A549 (cell line): ENCODE measurements at places on chromosomes 16 and 17.

GRCh38 chr16:819336-820043 lies 19.0 kb upstream of the GNG13 start:
- no peak for DNase-seq

GRCh38 chr16:8816967-8817655 lies 19.5 kb downstream of the PMM2 start:
- DNase-seq = no peak

DNA sequence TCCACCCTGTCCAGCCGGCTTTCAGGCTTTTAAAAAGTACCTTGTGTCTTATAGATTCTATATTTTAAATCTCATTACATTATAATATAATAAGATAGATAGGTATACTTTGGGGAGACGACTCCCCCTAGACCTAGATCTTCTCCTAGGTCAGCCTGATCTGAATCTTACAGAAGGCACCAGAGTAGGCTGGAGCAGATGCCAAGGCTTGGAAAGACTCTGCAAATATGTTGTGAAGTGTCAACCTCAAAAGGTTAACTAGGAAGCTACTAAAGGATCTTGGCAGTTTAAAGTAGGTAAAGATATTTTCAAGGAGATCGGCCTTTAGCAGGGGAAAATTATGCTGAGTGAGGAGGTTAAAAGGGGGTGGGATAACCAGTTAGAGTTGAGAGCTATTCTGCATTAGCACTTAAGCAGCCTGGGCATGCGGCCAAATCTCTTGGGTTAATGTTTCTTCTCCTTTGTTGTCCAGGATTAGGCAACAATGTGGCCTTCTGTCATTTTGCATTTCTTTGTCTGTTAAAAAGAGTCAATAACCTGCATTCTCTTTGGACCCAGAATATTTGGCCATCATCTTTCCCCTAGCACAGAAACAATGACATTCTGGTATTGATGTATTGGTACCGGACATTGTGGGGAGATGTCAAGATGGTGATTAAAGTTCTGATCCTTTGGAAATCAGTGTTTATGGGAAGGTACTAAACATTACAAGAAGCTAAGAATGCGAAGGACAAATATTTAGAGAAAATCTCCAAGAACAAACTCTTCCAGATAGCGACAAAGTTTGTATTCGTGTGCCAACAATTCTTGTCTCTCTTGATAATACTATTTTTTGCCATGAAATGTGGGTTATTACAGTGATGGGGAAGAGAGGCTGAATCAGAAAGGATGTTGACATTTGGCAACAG lies 51.2 kb upstream of the DHX40 start:
- DNase-seq = peak; percentile 83

DNA sequence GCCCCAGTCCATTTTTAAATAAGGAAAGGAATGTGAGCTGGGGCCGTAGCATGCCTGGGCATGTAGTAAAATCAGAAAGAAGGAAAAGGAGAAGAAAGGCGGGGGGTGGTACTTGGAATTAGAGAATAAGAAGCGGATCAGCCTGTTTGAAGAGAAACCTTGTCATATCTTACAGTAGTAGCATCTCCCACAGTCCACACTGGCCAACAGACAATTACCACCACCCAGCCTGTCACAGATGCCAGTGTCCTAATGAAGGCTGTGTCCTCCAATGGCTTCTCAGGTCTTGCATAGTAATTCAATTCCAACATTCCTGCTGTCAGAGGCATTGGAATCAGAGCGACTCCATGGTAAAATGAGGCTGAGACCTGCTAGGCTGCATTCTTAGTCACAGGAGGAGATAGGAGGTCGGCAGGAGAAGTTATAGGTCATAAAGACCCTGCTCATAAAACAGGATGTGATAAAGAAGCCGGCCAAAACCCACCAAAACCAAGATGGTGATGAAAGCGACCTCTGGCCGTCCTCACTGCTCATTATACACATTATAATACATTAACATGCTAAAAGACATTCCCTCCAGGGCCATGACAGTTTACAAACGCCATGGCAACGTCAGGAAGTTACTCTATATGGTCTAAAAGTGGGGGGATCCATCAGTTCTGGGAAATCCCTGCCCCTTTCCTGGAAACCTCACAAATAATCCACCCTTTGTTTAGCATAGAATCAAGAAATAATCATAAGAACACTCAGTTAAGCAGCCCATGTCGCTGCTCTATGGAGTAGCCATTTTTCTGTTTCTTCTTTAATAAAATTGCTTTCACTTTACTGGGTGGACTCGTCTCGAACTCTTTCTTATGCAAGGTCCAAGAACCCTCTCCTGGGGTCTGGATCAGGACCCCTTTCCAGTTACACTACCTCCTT lies 9.6 kb upstream of the AKAP10 start:
- no peak for DNase-seq

DNA sequence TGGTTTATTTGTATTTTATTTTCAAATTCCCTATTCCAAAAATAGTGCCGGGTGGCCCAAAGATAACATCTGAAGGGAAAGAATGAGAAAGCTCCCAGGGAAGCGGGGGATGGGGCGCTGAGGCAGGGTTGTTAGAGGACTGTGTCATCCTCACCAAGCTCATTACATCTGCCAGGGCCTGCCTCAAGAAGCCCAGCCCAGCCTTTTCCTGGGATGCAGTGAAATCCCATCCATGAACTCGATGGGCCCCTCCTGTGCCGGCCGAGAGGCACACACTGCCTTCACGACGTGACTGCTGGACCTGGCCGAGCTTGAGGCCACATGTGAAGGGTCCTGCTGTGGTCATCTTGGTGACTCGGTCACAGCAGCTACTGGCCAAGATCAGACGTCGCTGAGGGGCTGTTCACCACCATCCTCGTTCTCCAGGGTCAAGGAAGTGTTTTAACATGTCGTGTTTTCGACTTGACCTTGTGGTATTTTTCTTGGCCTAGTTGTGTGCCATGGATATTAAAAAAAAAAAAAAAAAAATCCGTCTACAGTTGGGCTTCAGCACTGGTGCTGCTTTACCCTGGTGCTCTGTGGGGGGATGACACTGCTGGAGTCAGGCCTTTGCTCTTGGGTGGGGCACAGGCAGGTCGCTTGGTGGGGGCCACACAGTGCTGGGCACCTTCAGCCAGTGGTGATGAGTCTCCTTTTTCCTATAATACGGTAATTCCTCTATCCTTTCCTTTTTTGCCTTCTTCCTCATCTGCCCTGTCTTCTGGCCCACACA lies 4.9 kb downstream of the TIMM22 start:
- DNase-seq = no peak

GRCh38 chr17:64788286-64789060 lies 126.4 kb upstream of the SMURF2 start:
- DNase-seq = no peak

DNA sequence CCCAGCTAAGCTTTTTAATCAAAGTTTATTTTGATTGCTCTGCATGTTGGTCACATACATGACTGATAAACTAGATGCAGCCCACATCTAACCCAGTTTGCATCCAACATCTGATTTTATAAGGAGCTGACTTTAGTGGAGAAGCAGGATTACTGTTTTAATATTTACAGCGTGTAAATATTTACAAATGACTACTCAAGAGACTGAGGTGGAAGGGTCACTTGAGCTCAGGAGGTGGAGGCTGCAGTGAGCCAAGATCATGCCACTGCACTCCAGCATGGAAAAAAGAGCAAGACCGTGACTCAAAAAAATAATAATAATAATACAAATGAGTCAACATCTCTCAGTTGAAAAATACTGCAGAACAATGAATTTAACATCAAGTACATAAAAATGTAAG lies 50.8 kb downstream of the PARN start:
- DNase-seq = no peak

DNA sequence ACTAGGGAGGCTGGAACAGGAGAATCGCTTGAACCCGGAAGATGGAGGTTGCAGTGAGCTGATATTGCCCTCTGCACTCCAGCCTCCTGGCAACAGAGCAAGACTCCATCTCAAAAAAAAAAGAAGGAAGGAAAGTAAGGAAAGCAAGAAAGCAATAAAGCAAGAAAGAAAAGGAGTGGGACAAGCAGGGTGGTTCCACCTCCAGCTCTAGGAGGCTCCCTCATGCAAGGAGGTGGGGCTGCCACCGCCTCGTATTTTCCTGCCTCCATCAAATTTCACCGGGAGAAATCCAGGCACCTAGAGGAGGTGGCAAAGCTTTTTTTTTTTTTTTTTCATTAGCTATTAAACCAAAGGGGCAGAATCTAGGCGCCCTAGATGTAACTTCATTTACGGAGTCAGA lies 1.0 kb downstream of the CYB561 start:
- no peak for DNase-seq

DNA sequence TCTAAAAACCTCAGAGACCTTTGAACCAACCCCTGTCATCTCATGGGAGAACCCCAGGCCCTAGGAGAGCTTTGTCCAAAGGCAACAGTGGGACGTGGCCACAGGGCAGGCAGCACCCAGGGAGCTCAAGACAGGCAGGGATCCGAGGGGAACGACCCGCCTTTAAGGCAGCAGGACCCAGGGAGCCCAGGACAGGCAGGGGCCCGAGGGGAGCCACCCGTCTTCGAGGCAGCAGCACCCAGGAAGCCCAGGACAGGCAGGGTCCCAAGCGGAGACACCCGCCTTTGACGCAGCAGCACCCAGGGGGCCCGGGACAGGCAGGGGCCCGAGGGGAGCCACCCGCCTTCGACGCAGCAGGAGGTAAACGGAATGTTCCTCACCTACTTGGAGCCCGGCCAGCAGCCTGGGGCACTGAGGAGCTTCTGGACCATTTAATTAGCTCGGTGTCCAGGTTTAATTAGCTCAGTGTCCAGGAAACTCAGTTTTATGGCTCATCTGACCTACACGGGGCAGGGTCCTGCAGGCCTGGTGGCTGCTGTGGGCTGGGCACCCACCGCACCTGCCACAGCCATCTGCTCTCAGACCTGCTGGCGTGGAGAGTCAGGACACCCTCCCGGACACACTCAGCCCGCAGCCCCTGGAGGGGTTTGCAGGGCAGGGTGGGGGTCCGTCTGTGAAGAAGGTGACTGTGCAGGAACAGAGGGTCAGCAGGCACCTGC lies 24.4 kb downstream of the PIEZO1 start:
- no peak for DNase-seq

DNA sequence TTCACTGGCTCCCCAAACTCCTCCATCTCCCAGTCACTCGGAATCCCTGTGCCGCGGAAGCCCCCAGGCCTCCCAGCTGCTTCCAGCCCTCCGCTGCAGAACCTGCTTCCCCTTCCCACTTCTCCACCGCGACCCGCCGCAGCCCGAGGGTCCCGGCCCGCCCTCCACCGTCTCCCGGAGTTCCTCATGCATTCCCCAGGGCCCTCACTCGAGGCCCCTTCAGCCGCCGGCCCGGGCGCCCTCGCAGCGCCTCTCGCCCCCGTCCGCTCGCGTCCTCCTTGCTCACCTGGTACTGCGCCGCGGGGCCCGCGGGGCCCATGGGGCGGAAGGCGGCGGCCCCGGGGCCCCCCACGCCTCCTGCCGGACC lies 329 bp downstream of the SMARCD2 start:
- no peak for DNase-seq

DNA sequence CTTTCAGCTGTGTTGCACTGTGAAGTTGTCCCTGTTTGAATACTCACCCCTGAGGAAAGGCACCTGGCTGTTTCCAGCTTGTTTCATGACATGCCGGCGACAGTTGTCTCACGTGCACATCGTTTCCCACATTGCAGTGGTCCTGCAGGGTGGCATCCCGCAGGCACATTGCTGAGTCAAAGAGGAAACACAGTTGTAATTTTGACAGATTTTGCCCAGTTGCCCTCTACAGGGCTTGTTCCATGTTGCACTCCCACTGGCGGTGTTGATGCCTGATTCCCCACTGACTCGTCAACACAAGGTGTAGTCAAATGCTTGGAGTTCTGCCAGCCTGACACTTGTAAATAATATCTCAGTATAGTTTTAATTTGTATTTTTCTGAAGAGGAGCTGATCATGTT lies 23.8 kb downstream of the EPN2 start:
- peak; percentile 50 for DNase-seq

DNA sequence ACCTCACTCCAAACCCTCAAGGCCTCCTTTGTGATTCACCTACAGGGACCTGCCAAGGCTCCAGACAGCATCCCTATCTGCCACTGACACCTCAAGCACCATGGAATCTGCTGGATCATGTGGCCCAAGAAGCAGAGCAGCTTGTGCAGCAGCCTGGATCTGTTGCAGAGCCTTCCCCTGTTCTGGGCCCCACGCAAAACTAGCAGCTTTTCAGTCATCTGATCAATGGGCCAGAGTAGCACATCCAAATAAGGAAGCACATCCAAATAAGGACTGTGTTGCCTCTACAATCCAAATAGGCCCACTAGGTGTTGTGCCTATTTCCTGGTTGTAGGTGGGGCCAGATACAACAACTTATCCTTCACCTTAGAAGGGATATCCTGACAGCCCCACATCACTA lies 97.1 kb upstream of the GNAO1 start:
- no peak for DNase-seq

GRCh38 chr17:27623614-27624013 lies 7.4 kb upstream of the LGALS9 start:
- no peak for DNase-seq

GRCh38 chr16:58503166-58503862 lies 3.4 kb downstream of the NDRG4 start:
- no peak for DNase-seq

- DNase-seq = no peak
Observed at GRCh38 chr17:63132459-63132911, 166.4 kb downstream of the TANC2 start.

DNA sequence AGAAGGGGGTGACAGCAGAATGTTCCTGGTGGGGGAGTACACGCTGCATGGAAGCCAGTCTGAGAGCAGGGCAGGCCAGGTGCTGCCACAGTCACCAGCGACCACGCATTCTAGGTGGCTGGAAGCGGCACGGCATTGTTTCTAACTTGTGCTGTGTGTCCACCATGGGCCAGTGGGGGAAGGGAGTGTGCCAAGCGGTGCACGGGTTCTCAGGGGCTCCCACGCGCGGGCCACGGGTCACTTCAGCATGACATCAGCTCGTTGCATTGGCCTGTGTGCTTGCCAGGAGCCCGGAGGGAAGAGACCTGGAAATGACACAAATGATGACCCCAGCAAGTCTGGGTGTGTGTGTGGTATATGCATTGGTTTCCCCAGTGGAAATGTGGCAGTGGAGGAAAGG lies 164.9 kb upstream of the PLCG2 start:
- DNase-seq = no peak

- no peak for DNase-seq
Observed at GRCh38 chr16:79296491-79296890, 304.0 kb downstream of the MAF start.

GRCh38 chr17:81726004-81726403 lies 13.9 kb downstream of the SLC25A10 start:
- no peak for DNase-seq

DNA sequence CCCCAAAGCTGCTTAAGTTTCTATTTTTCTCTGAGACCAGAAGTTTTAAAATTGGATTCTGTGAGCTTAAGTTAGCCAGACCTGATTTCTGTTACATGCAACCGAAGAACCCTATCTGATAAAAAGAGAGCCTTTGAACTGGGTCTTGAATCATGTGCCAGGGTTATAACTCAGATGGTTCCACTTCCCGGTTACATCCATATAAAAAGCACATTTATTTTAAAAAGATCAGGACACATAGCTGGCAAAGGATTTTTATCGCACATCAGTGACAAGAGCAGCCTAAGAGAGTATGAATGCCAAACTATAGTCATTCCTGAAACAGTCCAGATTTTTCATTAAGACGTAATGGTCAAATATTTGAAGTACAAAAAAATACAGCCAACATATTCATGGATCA lies 32.5 kb upstream of the CLEC3A start:
- no peak for DNase-seq
